ENCODE measurements at places on chromosomes 11 and 22.
A peak's percentile ranks its signal among the peaks of the same experiment; 100 is the strongest.

GRCh38 chr11:60916669-60917206, 2.8 kb downstream of the TMEM109 start:
- no peak for DNase-seq

GRCh38 chr11:41872426-41872825, 413.0 kb upstream of the LRRC4C start:
- no peak for DNase-seq

- no peak for DNase-seq
Measured at GRCh38 chr11:87281496-87281895, 243.8 kb downstream of the TMEM135 start.

DNA sequence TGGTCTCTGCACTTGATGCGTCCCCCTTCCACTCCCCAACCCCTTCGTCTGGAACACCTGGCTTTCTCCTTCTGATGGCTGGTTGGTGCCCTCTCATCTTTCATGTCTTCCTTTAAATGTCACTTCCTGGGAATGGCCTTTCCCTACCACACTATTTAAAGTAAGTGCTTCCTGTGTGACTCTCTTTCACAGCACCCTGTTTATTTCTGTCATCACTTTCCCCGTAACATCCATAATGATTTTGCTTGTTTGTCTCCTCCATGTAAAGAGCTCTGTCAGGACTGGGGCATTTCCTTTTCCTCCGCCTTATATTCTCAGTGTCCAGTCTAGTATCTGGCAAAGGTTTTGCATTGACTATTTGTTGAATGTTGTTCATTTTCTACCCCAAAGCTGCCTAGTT, 143.0 kb downstream of the DBX1 start:
- no peak for DNase-seq

DNA sequence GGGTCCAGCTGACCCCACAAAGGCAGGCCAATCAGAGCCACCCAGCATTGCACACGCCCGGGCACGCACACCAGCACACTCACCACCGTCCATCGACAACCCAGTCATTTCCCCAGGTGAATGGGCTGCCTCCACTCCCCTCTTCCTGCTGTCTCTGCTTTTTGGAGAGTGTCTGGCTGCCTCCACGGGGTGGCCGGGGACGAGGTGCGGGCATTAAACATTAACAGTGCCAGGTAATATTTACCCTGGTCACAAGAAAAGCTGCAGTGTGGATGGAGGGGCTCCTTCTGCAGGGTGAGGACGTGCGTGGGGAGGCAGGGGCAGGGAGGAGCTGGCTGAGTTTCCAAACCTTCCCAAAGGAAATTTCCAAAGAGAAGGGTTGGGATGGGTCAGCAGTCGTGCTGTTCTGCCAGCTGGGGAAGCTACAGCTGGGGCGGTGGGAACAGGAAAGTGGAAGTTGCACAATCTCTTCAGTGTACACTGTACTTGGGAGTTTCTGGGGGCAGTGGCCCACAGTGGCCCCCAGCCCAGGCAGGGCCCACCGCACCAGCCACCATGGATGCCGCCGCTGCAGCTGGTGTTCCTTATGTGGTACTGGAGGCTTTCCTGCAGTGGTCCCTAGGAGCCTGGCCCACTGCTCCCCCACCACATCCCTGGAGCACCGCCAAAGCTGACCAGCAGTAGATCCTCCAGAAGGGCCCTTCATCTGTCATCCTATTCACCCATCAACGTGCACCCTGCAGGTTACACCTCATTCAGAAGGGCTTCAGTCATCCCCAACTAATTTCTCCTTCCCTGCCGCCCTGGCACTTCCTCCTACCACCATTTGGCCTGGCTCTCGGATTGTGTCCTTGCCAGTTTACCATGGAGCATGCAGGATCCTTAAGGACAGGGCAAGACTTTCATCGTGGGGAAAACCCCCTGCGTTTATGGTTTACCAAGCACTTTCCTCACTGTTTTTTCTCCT, at the start of gene FXYD2:
Gene FXYD2, minus strand, starts transcription at position 174 of the 967 bp plus-strand sequence. Its CDS starts 66 bp downstream, at position 108.
- DNase-seq: no peak

- DNase-seq: peak; percentile 59
Measured at GRCh38 chr11:75816561-75817239, 1.7 kb downstream of the UVRAG start.

DNA sequence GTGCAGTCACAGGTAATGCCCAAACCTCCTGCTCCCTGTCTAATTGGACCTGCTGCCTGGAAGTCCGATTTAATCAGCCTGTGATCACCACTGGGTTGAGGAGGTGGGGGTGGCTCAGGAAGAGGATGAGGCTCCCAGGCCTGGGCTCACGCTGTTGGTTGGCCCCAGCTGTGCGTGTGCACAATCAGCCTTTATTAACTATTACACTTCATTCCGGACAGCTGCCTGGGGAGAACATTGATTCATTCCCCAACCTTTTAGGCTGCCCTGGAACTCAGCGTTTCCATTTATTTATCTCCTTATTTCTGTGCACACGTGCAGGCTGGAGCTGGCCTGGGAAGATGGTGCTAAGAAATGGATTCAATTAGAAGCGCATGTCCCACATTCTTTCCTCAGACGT, 123.4 kb downstream of the DSCAML1 start:
- DNase-seq: no peak

DNA sequence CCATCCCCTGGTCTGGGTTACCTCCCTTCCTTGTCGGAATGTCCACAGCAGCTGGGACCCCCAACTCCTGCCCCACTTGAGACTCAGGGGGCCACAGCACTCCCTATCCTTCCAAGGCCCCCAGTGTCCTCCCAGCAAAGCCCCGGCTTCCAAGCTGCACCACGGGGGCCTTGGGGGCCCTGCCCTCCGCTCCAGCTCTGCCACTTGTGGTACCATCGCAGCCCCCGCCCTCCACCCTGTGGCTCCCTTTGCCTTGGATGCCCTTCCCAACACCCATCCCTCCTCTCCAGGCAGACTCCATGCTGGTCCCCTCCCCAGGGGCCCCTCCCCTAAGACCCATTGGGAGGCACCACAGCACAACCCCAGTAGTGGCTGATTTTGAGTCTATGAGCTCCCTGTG, 17.3 kb downstream of the TMEM258 start:
- DNase-seq: no peak

- no peak for DNase-seq
Measured at GRCh38 chr22:29877620-29878019, 5.4 kb upstream of the MTMR3 start.

GRCh38 chr11:97638641-97639224, 1248.9 kb downstream of the JRKL start:
- no peak for DNase-seq

GRCh38 chr11:88340366-88340935, 2.9 kb upstream of the CTSC start:
- no peak for DNase-seq

GRCh38 chr11:122404571-122404970, 251.0 kb upstream of the UBASH3B start:
- DNase-seq: no peak

DNA sequence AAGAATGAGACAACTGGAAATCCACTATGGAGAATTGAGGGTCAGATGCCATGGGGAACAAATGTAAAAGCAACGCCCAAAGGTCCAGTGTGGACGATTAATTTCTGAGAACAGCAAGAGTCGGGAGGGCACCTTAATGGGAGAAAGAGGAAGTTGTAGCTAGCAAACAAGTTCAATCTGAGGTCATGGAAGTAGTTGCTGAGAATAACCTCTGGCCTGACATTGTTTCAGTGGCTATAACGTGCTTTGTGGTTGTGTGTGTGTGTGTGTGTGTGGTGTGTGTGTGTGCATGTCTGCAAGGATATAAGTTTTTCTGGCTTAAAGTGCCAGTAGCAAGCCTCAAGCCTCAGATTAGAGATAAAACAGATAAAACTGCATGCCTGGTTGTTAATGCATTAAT, 1630.1 kb upstream of the TENM4 start:
- DNase-seq: no peak

GRCh38 chr11:34564807-34565241, 51.2 kb upstream of the ELF5 start:
- no peak for DNase-seq

GRCh38 chr11:57314221-57314973, 10.4 kb downstream of the TNKS1BP1 start:
- no peak for DNase-seq

DNA sequence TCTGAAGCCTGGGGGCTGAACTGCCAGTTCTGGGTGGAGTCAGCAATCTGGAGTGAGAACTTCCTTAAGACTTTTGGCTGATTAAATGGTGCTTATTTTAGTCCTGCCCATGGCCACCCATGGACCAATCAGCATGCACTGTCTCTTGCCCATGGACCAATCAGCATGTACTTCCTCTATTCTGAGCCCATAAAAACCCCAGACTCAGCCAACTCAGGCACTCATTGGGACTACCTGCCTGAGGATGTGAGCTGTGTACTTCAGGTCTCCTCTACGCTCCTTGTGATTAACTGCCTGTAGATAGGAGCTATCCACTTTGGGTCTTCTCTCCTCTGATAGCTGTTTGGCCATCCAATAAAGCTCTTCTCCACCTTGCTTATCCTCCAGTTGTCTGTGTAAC, 342.3 kb upstream of the CCDC179 start:
- DNase-seq: no peak

GRCh38 chr22:19169947-19170318, 8.6 kb downstream of the SLC25A1 start:
- DNase-seq: no peak
